ENCODE measurements at places on chromosomes 1 and 21.

GRCh38 chr21:33403128-33403785 lies at the start of gene IFNGR2:
Gene IFNGR2 (plus strand): TSS chr21:33403413. CDS start chr21:33403544, 131 bp downstream.
- no peak for DNase-seq

DNA sequence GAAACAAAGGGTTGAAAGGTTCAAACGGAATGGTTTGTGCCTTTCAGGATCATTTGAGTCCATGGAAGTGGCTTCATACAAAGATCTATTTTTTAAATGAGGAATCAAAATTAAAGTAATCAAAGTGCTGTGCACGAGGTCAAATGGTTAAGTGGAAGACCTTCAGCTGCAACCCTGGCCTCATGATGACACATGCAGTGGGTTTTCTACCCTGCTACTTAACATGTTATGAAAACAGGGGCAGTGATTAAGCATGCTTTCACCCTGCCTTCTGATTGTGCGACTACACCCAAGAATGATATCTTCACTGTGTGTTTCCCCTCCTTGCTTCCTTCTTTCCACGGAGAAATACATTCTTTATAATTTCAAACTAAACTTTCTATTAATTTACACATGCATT lies 604.2 kb downstream of the LRRIQ3 start:
- no peak for DNase-seq

DNA sequence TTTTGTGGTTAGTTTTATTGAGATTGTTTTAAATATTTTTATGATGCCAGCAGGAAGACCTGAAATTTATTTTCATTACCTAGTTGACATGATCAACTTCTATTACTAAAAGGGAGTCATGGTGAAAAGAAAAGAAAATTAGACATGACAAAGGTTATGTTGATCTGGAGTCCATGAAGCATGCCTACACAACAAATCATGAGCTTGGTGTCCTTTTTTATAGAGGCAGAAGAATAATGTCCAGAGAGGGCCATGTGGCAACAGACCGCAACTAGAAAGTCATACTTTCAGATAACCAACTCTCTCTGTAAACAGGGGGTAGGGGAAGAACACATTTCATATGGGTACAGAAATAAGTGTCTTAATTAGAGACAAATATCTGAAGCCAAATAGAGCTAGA lies 175.5 kb upstream of the HOOK1 start:
- no peak for DNase-seq

GRCh38 chr21:45354970-45355369 lies 50.0 kb upstream of the COL18A1 start:
- no peak for DNase-seq

DNA sequence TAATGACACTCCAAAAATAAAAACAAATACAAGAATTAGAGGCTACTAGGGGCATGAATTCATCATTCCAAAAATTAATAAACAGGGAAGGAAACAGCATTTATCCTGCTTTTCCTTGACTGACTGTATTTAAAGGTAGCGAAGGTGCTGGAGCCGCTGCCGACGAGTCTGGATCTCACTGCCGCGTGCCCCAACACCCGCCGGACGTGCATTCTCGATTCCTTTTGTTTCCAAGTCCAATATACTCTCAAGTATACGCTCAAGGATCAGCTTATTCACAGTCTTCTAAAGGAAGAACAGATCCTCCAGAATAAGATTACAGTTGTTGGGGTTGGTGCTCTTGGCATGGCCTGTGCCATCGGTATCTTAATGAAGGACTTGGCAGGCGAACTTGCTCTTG lies 88.2 kb upstream of the GNG4 start:
- DNase-seq, result no peak

DNA sequence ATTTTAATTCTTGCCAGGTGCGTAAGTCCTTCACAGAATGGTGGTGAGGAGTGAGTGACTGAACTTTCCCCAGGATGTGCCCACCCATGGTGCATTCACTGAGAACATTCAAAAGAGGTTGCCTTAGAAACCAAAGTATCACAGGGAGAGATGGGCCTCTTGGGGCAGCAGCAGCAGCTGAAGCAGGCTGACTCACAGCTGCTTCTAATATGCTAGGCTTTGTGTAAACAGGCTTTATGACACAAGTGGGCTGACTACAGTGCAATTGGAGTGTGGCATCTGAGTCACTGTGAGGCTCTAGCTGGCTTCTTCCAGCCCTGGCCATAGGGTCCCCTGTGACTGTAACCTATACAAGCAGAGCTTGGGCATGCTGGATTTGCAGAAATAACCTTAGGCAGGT lies 12.6 kb downstream of the PIGP start:
- DNase-seq, result peak; percentile 88

DNA sequence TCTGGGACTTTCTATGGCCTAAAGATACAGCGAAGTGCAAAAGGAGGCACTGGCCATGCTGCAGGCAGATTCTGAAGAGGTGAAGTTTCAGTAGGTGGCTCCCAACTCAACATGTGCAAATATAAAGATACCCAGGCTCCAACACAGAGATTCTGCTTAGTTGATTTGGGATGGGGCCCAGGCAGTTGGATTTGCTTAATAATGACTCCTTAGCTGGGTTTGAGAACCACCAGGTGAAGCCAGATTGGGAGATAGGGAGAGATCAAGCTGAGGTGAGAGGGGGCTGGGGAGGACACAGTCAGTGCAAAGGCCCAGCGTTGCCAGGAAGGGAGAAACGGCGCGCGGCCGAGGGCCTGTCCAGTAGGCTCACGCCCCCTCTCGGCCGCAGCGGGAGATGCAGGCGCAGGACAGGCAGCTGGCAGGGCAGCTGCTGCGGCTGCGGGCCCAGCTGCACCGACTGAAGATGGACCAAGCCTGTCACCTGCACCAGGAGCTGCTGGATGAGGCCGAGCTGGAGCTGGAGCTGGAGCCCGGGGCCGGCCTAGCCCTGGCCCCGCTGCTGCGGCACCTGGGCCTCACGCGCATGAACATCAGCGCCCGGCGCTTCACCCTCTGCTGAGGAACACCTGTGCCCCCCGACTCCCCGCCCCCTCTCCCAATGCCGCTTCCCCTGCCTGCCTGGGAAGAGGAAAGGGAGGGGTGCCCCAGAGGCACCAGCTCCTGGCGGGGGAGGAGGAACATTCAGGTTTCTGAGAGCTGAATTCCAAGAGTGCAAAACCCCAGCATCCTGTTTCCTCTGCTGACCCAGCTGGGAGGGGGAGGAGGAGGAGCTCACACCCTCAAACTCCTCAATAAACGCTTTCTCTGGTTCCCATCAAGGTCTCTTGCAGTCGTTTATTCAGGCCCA lies 1.2 kb downstream of the FAM167B start:
- DNase-seq, result peak; percentile 73

GRCh38 chr1:52552236-52552504 lies 722 bp downstream of the TUT4 start:
- peak; percentile 37 for DNase-seq

- DNase-seq, result no peak
Observed at GRCh38 chr1:33256221-33256470, 146 bp upstream of the ZNF362 start.

- no peak for DNase-seq
Observed at GRCh38 chr1:76611770-76612445, 255.4 kb upstream of the ST6GALNAC5 start.

DNA sequence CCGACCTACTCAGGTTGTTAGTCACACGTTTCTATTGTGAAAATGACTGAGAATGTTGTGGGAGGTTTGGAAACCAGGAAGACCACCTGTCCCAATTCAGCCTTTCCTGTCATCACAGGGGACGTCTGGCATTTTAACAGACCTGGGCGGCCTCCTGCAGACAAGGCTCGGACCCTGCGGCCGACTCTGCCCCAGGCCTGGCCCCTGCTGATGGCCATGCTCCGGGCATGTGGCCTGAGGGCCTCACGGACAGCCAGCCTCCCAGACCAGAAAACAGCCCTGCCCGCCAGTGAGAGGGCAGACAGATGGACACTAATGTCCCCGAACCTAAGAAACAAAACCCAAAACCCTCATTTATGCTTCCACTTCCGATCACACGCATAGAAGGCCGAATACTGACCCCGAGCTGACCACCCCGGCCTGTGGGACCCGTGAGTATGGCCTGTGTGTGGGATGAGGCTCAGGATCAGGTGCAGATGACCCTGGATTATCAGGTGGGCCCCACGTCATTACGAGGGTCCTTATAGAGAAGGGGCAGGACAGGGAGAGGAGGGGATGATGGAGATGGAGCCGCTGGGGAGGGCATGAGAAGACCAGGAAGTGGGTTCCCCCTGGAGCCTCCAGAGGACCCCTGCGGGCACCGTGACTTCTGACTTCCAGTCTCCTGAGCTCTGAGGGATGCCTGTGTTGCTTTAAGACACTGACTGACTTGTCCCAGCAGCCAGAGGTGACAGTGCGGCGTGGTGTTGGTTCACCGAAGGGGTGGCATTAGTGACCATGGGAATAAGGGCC lies 9.6 kb downstream of the COL18A1 start:
- no peak for DNase-seq

DNA sequence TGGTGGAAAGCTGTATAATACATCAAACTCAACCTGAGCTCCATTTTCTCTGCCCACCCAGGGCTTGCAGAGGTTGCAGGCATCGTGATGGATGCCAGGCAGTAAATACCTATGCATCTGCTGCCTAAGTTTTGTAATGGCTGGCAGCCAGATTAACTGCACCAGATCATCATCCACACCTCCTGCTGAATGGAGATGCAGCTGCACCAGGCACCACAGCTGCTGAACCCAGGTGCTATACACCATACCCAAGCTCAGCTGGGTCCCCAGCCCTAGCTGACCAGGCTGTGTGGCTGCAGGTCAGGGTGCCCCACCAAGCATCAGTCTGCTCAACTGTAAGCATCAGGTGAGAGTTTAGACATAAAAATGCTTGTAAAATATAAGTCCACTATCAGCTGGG lies 6.7 kb upstream of the SNAPIN start:
- DNase-seq, result no peak

- no peak for DNase-seq
Observed at GRCh38 chr1:41919131-41919530, 409 bp upstream of the HIVEP3 start.
